ENCODE measurements at places on chromosomes 5 and 9.
A peak's percentile ranks its signal among the peaks of the same experiment; 100 is the strongest.

GRCh38 chr5:34657988-34658387, 1.9 kb downstream of the RAI14 start:
- DNase-seq: no peak

GRCh38 chr9:134932606-134933005, 14.9 kb upstream of the FCN1 start:
- no peak for DNase-seq

- no peak for DNase-seq
Measured at GRCh38 chr5:180097926-180098325, 26.4 kb upstream of the RNF130 start.

DNA sequence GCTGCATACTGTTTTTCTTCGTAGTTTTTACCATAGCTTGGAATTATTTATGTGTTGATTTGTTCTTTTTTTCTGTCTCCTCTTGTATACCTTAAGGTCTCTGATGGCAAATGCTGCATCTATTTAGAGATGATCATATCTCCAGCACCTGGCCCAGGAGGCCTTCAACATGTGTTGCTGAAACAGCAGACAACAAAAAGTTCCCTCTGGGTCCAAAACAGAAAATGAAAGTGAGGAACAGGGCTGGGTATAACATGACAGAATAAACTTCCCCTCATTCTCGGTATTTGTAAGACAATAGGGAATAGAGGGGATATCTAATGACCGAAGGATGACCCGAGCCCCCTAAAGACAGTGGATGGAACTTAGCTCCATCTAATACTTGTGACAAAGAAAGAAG, 22.7 kb upstream of the PCSK1 start:
- no peak for DNase-seq

DNA sequence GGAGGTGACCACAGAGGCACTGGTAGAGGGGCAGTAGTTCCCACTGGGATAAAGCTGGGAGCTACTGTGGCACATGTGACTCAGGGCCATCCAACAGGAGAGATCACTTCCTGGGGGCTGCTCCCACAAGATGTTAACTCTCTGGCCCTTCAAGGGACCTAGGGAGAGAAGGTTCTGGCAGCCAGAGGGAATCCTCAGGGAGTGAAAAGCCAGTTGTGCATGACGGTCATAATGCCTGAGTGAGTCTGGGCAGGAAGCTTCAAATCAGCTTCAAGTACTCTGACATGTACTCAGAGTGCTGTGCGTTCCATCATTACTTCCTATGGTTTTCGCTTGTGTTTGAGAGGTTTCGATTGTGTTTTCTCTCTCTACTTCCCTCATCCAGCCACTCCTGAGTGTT, 388.5 kb downstream of the GABRG2 start:
- no peak for DNase-seq

DNA sequence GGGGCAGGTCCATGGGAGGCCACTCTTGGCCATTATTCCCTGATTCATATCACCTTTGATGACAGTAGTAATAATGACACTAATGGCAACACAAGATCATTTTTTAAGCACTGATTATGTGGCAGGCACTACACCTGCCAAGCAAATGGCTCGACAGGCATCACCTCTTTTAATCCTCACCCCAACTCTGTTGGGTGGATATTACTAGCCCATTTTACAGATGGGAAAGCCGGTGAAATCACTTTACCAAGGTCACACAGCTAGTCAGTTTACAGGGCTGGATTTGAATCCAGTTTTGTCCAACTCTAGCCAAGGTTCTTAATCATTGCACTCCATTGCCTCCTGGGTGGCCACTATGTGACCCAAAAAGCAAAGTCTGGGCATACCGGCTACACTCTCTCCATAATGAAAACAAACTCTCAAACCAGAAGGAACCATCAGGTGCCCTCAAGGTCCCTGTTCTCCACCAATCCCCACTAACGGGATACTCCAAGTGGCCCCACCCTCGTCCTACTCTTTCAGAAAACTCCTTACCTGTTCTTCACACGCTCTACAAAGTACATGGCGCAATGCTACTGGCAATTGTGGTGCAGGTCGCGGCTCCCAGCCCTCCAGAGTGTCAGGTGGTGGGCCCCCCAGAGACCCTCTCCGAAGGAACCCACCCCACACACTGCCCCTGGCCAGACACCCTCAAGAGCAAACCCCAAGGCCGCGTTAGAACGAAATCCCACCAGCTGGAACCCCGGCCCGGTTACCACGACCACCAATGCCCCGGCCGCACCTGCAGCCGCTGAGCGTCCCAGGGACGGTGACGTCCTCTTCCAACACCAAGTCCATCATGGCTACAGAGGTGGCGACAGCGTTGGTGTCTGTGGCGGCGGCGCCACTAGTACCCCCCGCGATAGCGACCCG, 572 bp downstream of the CDK5RAP2 start:
- peak; percentile 28 for DNase-seq

DNA sequence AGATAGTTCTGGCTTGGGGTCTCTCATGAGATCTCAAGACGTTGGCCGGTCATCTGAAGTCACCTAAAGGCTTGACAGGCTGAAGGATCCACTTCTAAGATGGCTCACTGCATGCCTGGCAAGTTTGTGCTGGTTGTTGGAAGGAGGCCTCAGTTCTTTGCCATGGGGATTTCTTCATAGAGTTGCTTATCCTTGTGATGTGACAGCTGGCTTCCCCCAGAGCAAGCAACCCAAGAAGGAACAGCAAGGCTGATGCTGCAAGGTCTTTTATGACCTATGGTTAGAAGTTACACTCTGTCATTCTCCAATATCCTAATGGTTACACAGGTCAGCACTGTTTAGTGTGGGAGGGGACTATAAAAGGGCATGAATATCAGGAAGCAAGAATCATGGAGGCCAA, 20.7 kb upstream of the GRPEL2 start:
- DNase-seq: no peak

DNA sequence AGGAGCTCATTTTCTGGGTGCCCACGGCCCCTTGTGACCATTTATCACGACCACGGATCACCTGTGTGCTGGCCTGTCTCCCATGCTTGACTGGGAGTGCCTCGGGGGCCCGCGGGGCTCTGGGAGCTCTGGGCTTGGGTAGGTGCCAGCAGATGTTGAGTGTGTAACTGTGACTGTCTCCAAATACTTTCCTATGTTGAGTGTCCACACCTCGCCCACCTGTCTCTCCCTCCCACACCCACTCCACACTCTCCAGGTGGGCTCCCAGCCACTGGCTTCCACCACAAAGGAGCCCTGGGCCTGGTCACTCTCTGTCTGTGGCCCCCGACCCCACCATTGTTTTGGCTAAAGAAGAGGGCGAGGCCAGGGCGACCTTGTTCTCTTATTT, 196.4 kb downstream of the CDK5RAP2 start:
- no peak for DNase-seq

GRCh38 chr9:130587921-130588320, 8.5 kb downstream of the FUBP3 start:
- no peak for DNase-seq

- DNase-seq: no peak
Measured at GRCh38 chr5:34854459-34855174, 15.7 kb downstream of the TTC23L start.
